Stimulated activated CD4-positive, alpha-beta T cell treated with anti-CD3 and anti-CD28 coated beads, Interleukin-15, amount 100 ng/mL, for 1 hour (primary cell): ENCODE measurements at places on chromosomes 13 and 19.

DNA sequence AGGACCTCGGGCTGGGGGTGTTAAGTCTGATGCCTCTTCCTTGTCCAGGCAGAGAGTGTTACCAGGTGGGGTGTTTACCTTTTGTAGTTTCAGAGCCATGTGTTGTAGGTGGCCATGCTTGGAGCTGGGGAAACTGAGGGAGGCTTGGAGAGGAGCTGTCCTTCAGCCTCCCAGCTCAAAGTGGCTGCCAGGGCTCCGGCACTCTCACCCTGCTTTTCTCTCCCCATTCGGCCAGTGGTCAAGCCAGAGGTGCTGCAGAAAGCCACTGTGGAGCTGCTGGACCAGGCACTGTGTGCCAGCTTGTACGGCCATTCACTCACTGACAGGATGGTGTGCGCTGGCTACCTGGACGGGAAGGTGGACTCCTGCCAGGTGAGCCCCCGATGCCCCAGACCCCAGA, 17.4 kb downstream of the TIMM13 start:
- no peak for DNase-seq

- DNase-seq, result no peak
These were observed 17.5 kb downstream of the AKT2 start for GRCh38 chr19:40267601-40267997.

- DNase-seq, result no peak
These were observed 10.6 kb upstream of the TLE2 start for GRCh38 chr19:3039641-3040077.

DNA sequence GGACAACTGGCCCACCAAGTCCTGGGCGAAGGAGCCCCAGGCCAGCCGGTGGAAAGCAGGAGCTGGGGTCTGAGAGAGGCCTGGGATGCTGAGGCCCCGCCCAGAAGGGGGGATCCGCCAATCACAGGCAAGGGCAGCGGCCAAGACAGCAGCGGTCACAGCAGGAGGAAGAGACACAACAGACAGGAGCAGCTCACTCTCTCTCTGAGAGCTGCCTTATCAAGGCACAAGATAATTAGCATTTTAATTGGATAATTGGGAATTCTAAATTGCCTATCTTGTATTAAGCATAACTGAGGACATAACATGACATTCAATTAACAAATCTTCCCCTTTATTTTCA, 46.2 kb downstream of the CEBPG start:
- DNase-seq, result no peak

- DNase-seq, result peak; percentile 98
These were observed 1.9 kb upstream of the FXYD7 start for GRCh38 chr19:35140962-35141836.

- DNase-seq, result no peak
These were observed 71.9 kb downstream of the FLT1 start for GRCh38 chr13:28423010-28423409.

GRCh38 chr13:94920578-94920977, 208.2 kb upstream of the SOX21 start:
- DNase-seq, result no peak
